ENCODE measurements at places on chromosomes 3 and 15.

DNA sequence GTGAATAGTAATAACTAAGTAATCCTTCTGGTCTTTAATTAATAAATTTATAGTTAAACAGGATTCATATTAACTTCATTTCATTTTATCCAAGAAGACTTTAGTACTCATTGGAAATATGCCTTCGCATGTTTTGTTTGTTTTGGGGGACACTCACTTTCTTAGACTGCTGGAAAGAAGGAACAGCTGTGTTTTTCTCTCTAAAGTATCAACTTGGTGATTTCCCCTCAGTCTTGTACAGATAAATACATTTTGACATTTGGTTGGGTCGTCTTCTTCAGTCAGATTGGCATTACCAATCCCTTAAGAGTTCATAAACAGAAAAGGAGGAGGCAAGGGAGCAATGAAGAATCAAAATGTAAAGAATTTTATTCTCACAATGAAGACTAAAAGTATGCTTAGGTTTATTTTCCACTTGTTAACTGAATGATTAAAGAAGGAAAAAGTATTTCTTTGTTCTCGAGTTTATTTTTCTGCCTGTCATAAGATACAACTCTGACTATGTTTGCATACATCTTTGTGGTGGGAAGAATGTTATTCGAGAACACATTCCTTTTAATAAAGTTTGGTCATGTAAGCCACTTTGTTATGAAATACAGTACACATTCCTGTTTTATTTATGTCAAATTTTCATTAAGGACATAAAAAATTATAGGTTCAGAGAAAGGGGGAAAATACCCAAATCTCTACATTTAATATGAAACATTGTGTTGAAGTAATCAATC lies 140.2 kb downstream of the GMNC start:
- H3K27ac ChIP-seq = no peak overlapping the region
- H3K4me1 ChIP-seq = peaks cover 2% of the 10 kb centered on the region
- DNase-seq = no peak
- no peak overlapping the region for H3K4me3 ChIP-seq

DNA sequence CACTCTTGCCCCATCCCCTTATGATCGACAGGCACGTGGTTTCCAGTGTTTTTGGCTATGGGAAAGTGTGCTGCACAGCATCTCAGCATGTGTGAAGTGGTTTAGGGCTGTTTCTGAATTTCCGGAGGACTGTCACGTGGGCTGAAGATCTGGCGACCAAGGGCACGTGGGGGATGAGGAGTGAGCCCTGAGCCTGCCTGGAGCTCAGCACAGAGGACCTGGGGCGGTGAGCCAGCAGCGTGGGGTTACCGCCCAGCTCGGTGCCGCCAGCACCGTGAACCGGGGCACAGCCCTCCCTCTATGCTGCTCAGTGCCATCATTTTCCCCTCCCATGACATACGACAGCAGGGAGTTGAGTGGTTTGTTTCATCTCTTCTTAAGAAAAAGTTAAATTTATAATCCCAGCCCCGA lies 150.2 kb downstream of the DNAJB8 start:
- H3K27ac ChIP-seq = peak overlapping the region; percentile 80
- DNase-seq = peak; percentile 55
- H3K27me3 ChIP-seq = no peaks in the 10 kb centered on the region

DNA sequence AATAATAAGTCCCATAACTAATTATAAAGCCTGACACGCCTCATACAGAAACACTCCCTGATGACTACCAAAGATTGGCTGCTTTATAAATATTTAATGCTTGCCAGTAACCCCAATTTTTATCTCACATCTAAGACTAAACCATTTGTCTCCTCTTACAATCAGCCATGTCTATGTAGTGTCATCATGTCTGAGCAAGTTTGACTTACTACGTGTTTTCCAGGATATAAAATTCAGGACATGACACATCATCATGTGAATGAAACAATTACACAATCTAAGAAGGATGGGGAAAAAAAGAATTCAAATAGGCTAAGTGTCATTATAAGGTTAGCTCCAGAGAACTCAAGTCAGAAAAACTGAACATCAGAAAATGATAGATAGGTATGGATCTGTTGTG lies 208.7 kb downstream of the MECOM start:
- H3K4me3 ChIP-seq = no peak overlapping the region
- H3K27ac ChIP-seq = no peak overlapping the region
- no peak for DNase-seq
- no peaks in the 10 kb centered on the region for H3K36me3 ChIP-seq
- H3K4me1 ChIP-seq = no peaks in the 10 kb centered on the region

DNA sequence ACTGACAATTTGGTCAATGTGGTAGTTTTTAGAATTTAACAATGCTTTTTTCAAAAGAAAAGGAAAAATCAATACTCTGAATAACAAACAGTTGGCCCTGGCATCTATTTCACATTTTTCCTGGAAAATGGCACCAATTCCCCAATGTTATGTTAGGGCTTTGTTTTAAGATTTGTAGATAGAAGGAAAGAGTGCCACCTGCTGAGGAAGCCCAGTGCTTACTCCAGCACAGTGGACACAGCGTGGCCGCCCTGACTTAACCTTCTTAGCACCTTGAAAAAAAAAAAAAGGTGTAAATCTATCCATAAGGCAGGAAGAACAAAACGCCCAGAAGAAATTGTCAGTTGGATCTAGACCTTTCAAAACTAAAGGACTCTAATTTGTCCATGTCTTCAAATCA lies 110.7 kb upstream of the CNTN4 start:
- H3K4me1 ChIP-seq = no peaks in the 10 kb centered on the region
- H3K27ac ChIP-seq = no peak overlapping the region
- H3K27me3 ChIP-seq = no peaks in the 10 kb centered on the region
- H3K36me3 ChIP-seq = no peaks in the 10 kb centered on the region
- DNase-seq = no peak

DNA sequence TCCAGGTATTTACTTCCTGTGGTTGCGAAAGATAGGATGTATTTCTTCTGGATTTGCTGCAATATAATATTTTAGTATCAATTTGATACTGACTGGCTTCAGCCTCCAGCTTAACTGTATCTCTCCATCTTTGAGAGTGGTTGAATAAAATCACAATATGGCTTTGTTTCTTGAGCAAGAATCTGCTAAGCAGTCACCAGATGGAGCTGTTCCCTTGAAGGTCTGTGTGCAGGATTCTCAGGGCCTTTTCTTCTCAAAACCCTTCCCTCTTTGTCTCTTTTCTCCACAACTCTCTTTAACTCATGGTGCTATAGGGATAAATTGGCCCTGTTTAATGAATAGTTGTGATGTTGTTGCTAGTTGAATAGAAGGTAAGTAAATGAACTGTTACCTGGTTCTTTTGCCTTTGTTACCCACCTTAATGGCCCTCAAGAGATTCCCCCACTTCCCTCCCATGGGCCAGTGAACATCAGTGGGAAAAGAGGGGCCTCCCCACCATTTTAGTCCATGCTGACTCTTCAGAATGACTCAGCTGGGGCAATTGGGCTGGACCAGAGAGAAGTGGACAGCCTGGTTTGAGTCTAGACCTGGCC lies 34.8 kb upstream of the RAB6B start:
- H3K27ac ChIP-seq = no peak overlapping the region
- no peak for DNase-seq
- H3K36me3 ChIP-seq = no peaks in the 10 kb centered on the region

All from activated naive CD8-positive, alpha-beta T cell treated with anti-CD3 and anti-CD28 coated beads for 36 hours (primary cell).